CD4-positive, alpha-beta T cell treated with Interleukin-4 for 1 hour (primary cell): ENCODE measurements at places on chromosomes 4 and X.

GRCh38 chr4:139054791-139055505, 39.4 kb downstream of the NOCT start:
- no peak for DNase-seq

DNA sequence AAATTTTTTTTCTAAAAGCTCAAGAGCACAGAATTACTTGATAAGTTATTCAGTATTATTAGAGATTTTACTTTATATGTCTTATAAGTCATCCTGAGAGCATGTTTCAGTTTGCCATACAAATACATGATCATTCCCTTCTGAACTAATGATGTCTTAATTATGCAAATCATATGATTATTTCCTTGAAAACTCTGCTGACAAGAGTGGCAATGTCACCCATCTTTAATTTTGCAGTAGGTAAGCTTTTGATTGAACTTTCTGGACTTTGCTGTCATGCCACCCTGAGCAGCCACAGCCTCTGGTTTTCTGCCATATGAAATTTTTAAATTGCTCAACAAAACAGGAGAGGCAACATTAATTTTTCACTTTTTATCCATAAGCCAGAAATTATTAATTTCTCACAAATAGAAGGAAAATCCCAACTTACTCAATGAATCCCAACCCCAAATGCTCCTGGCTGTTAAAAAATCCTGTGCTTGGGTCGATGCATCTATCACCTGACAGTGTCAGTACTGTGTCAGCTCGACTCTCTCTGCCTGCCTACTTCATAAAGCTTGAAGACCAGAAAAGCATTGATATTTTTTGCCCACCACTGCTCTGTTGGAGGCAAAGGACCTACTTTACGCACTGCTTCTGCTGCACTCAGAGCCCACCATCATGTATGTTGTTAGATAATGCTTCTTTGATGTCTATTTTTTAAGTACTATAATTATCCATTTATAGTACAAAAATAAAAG, 11.6 kb upstream of the HADH start:
- no peak for DNase-seq

- no peak for DNase-seq
Observed at GRCh38 chr4:104394406-104395167, 100.1 kb downstream of the CXXC4 start.

DNA sequence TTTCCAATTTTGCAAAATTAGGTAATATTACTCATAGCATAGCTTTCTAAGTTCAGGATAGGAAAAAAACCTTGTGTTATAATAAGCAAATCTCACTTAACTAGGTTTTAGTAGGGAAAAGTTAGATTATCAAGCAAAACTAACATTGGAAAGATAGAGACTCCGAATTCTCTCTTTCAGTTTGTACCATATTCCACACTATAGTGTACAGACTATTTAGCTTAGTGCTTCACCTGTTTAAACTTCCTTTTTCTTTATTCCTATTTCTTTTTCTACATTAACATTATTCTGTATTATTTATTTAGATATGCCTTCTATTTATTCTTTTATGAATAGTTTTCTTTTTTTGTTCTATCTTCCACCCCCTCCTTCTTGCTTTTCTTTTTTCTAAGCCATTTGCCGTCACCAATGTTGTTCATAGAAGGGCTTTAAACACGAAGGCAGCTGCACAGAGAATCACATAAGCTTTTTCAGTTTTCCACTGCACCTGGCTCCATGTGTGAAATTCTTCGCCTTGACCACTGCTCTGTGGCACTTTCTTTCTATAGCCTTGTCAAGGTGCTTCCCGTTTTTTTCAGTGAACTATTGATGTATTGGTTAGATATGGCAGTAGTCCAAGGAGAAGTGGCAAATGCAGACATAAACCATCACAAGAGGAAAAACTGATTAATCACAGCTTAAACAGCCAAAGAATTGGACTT, 8.5 kb downstream of the PCDH10 start:
- DNase-seq, result no peak

- peak; percentile 3 for DNase-seq
Observed at GRCh38 chrX:69077895-69078455, 87.3 kb downstream of the PJA1 start.

- DNase-seq, result no peak
Observed at GRCh38 chrX:95071621-95072020, 1397.6 kb downstream of the FAM133A start.

DNA sequence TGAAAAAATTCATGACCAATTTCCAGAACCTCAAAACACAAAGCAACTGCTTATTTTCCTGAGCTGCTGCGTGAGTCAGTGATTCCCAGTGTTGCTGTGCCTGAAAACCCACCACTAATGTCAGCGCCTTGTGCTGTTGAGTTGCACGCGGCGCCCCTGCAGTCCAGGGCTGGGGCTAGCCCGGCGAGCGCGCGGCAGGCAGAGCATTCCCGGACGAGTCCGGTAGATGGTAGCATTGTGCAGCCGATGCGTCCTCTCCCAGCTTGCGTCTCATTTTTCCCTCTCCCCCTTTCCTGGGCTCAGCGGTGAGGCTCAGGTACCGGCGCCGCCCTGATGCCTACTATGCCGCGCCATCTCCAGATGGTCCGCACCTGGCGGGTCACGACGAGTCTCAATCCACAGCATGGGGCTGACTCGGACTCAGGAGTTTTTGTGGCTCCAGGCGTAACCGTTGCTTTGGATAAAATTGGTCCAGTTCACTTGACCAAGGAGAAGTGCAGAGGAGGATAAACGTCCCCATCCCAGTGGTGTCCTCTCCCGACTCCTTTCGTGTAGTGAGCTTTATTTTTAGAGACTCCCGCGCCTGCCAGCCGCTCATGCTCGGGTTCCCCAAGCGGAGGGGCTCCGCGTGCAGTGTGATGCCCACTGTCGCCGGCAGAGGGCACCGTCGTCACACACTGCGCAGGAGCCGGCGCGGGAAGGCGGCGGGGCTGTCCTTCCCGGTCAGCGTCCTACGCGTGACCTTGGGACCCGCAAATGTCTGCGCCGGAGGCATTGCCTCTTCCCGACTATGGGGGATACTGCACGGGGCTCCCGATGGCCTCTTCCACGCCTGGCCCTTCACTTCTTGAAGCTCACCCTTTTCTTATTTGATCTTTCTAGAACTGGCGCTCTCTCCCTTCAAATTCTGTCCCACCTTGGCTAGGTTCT, 53.6 kb upstream of the IGFBP7 start:
- DNase-seq, result peak; percentile 58

- DNase-seq, result no peak
Observed at GRCh38 chr4:37652747-37653527, 33.2 kb downstream of the RELL1 start.

DNA sequence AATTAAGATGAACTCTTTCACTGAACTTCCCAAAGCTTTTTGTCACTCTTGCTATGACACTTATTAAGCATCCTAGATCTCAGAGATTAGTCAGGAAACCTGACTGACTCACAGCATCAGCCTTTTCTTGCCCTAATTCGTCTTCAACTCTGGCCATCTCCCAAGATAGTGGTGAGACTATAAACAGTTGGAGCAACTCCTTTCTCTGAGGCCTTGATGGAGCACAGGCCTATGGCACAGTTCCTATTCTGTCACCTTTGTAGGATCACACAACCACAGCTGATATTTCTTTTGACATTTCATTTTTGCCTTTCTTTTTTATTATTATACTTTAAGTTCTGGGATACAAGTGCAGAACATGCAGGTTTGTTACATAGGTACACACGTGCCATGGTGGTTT, 217.6 kb downstream of the PRR32 start:
- no peak for DNase-seq

GRCh38 chr4:158704274-158704673, 18.9 kb downstream of the PPID start:
- DNase-seq, result no peak

DNA sequence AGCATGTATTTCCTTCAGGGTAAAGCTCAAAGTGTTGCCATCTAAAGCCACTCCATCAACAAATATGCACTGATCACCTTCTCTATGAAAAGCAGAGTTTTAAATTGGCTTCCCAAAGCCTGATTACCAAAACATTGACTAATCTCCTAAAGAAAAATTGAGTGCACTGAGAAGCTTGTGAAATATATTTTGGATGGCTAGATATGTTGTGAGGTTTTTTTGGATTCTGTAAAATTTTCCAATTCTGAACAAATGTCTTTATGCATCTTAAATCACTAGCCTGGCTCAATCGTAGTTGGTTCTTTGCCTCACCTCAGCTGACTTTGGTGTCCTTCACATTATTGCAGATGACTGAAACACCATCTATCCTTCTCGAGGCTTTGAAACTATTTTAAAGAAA, 14.9 kb upstream of the EXOSC9 start:
- no peak for DNase-seq

- no peak for DNase-seq
Observed at GRCh38 chrX:149453906-149454822, 50.9 kb downstream of the IDS start.

- DNase-seq, result no peak
Observed at GRCh38 chr4:145453163-145453520, 28.5 kb upstream of the SMAD1 start.

DNA sequence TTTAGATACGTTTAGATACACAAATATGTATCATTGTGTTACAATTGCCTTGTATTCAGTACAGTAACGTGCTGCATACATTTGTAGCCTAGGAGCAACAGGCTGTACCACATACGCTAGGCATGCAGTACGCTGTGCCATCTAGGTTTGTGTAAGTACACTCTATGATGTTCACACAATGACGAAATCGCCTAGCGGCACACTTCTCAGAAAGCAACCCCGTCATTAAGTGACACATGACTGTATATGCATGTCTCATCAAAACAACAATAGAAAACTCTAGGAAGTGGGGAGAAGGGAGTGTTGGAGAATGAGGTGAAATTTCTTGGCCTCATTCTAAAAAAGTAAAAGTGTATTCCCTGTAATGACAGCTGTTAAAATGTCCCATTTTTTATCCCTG, 32.7 kb downstream of the CCDC149 start:
- DNase-seq, result no peak

- DNase-seq, result no peak
Observed at GRCh38 chrX:53269536-53270107, 11.8 kb downstream of the IQSEC2 start.
